ENCODE measurements at places on chromosomes 12 and 14. TPM values are rescaled to one million over a fixed set of nuclear protein-coding genes. Genes with fewer than 3 reads are reported as not detected.
A peak's percentile ranks its signal among the peaks of the same experiment; 100 is the strongest.

Gene DHH
- polyA plus RNA-seq: 0.59 TPM

Gene MYF6
- polyA plus RNA-seq: 0.04 TPM

Gene SMOC1
- polyA plus RNA-seq: 6.1 TPM

Gene MYH6
- polyA plus RNA-seq: 0.44 TPM

DNA sequence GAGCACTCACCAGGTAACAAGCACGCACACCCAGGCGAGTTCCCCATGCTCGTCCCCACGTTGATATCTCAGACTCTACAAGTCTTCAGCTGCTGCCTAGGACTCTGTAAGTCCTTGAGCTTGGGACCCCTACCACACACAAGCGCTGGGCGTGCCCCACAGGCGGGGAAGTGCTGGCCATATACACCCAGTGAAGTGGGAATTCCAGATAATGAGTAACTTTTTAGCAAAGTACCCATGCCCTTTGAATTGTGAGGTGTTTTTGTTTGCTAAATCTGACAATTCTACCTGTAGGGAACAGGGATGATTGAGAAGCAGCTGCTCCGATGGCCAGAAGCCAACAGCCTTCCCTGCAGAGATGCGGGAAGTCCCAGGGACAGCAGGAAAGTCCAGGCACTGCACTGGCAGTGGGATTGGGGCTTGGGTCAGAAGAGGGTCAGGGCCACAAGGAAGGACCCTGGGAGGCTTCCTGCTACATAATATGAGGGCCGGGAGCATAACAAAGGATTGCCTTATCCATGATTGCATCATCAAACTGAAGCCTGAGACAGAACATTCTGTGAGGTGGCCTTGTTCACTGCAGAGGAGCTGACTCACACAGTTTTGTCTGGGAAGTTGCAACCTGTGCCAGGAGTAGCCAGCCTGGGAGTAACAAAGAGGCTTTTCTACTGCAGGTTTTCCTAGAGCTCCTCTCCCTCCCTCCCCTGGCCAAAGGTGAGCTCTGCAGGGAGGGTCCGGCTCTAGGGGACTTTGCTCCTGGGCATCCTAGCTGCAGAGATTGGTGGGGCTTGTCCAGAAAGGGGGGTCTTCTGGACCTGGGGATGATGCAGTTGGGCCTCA lies 13.2 kb upstream of the SERPINA3 start:
- H3K27me3 ChIP-seq: no peaks in the 10 kb centered on the region
- peak overlapping the region; percentile 48 for H3K27ac ChIP-seq
- H3K36me3 ChIP-seq: no peaks in the 10 kb centered on the region
- no peak for DNase-seq
- H3K4me1 ChIP-seq: no peaks in the 10 kb centered on the region

DNA sequence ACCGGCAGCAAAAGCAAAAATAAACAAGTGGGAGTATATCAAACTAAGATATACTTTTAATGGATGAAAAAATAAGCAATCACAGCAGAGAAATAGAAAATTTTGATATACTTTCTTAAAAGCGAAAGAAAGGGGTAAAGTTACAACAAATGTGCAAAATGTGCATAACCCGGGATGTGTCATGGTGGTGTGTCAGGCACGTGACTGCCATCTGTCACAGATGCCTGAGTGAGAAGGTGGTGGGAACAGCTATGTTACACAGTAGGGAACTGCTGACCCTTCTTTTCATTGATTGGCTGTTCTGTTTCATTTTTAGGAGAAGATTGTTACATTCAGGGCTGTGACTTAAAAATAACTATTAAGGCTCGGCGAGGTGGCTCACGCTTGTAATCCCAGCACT lies 168.1 kb upstream of the PELI2 start:
- no peaks in the 10 kb centered on the region for H3K4me1 ChIP-seq
- no peaks in the 10 kb centered on the region for H3K36me3 ChIP-seq
- H3K27me3 ChIP-seq: no peaks in the 10 kb centered on the region
- H3K4me3 ChIP-seq: no peak overlapping the region

Gene TSPAN19
- 0.11 TPM for polyA plus RNA-seq

DNA sequence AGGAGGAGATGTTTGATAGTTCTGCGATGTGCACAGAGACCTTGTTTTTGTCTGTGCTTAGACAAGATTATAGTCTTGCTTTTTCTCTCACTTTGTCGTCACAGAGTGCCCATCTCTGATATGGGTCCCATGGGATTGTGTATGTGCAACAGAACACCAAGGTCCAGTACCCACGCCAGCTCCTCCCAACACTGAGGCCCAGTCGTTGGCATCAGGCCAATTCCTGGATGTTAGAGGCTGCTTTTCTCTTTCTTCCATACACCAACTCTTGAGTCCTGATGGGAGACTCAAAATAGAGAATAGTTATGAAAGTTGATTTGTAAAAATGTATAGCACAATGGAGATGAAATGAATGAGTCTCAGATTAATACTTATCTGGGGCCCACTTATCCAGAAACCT lies 22.7 kb upstream of the PRMT8 start:
- no peak overlapping the region for H3K4me3 ChIP-seq
- no peak overlapping the region for H3K27ac ChIP-seq
- no peak for DNase-seq
- no peaks in the 10 kb centered on the region for H3K4me1 ChIP-seq

DNA sequence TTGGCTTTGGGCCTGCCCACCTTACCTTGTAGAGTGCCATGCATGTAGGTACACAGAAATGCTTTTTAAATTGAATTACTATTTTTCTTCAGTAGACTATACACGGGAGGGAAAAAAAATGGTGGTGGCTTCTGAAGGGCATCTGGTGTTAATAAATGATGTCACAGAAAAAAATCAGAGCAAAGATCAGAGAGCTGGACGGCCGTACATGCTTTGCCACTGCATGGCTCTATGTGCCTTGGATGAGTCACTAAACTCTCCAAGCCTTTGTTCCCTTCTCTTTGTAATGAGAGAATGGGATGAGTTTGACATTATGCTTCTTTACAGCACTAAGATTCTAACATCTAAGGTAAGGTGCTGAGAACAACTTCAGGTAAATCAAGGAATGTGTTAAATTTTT lies 376.4 kb upstream of the DDHD1 start:
- H3K4me3 ChIP-seq: no peak overlapping the region
- no peak for DNase-seq

DNA sequence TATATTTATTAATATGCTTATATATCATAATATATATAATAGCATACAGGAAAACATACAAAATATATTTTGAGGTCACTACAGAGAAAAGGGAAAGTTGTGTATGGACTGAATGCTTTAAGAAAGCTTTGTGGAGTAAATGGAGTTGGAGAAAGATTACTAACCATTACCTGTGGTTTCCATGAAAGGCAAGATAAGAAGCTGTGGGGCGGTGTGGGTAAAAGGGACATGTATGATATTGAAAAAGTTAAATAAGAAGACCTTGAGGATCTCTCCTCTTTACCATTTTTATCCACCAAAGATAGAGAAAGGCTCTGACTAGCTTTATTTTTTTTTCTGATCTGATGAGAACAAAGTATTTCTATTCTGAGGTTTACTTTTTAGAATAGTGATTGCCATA lies 404.4 kb downstream of the TRHDE start:
- H3K4me1 ChIP-seq: no peaks in the 10 kb centered on the region
- H3K4me3 ChIP-seq: no peak overlapping the region
- H3K36me3 ChIP-seq: no peaks in the 10 kb centered on the region
- no peak for DNase-seq

DNA sequence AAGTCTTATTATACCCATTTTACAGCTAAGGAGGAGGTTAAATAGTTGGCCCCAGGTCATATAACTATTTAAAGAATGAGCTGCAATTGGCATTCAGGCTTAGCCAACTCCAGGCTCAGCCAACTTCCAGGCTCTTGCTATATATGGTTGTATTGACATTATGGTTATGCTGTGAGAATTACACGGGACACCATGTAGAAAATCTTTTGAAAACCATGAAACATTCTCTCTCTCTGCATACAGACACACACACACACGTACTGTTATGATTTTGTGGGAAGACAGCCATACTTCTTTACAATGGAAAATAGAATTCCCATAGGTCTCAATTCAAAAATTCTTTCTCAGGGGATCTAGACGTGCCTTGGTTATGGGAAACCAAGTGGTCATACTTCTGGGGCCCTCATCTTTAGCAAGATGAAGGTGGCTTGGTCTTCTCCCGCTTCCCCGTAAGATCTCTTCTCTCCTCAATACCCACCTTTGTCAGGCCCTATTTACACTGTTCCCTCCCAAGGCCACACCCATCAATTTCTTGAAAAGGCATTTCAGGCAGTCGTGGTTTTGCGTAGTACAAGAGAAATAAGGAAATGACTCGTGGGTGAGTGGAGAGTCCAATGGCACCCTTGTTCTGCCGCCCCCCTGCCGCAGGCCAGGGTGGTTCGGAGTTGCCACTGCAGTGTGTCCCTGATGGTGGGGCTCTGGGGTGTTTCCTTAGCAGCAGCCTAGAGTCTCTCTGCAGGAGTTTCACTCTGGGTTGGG lies 10.0 kb upstream of the GPRC5A start:
- H3K4me1 ChIP-seq: no peaks in the 10 kb centered on the region
- no peak overlapping the region for H3K4me3 ChIP-seq
- DNase-seq: no peak
- H3K27ac ChIP-seq: no peak overlapping the region
- no peaks in the 10 kb centered on the region for H3K27me3 ChIP-seq

Gene CLEC1B
- polyA plus RNA-seq: 0.67 TPM

DNA sequence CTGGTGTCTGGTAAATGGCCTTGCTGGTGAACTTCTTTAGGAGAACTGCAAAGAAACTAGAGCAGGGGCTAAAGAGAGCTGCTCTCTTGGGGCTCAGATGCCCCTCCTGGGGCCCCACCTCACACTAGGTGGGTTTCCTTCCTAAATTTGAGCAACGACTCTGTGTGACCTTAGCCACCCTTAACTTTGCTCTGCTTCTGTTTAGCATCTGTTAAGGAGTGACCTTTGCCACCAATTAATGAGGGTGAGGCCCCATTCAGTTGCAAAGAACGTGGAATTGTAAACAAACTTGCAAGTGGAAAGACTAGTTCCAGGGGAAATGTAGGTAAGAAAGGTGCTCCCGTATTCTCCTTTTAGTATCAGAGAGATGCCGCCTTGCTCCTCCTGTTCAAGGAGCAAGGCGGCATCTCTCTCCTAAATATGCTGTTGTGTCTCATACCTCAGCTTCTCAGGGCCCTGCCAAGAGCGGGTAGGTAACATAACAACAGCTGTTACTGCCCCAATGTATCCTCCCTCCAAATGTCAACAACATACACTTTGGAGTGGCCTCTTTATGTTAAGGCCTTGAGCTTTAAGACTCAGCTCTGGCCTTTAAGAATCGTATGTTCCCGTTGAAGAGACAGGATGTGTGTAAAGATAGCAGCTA lies 77.6 kb upstream of the FUT8 start:
- no peak for DNase-seq
- H3K36me3 ChIP-seq: no peaks in the 10 kb centered on the region
- H3K4me3 ChIP-seq: no peak overlapping the region
- H3K4me1 ChIP-seq: peaks cover 48% of the 10 kb centered on the region

GRCh38 chr12:93273834-93274564 lies 103.7 kb upstream of the NUDT4 start:
- no peak overlapping the region for H3K4me3 ChIP-seq
- no peak for DNase-seq
- no peaks in the 10 kb centered on the region for H3K36me3 ChIP-seq
- no peaks in the 10 kb centered on the region for H3K27me3 ChIP-seq
- H3K27ac ChIP-seq: no peak overlapping the region

GRCh38 chr14:23442721-23443356 lies 7.4 kb upstream of the MYH7 start:
- H3K27me3 ChIP-seq: peaks cover 13% of the 10 kb centered on the region
- no peak for DNase-seq
- no peak overlapping the region for H3K4me3 ChIP-seq
- H3K4me1 ChIP-seq: no peaks in the 10 kb centered on the region

- H3K27me3 ChIP-seq: peaks cover 88% of the 10 kb centered on the region
- H3K4me1 ChIP-seq: peaks cover 50% of the 10 kb centered on the region
- H3K4me3 ChIP-seq: no peak overlapping the region
Measured at GRCh38 chr14:104973385-104974145, 4.6 kb downstream of the AHNAK2 start.

Gene FAM181A
- polyA plus RNA-seq: not detected

DNA sequence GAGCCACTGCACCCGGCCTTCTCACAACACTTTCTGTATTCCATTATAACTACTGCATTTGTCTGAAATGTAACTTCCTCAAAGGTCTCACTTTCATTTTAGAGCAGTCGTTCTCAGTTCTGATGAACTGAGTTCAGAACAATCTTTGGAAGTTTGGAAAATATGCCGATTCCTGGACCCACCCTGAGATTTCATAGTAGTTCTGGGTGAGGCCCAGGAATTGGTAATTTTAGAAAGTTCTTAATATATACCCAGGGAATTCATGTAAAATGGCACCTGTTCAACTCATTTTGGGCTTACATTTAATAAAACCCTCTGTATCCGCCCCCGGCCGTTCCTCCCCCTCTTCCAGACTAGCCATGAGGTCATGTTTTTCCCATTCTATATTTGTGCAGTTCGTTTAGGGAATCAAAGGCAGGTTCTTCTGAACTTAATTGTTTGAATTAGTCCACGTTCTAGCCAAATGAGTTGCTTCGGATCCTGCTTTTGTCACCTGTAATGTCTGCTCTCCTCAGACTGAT lies 5.9 kb downstream of the GSG1 start:
- H3K27ac ChIP-seq: peak overlapping the region; percentile 96
- H3K4me1 ChIP-seq: peaks cover 24% of the 10 kb centered on the region
- H3K27me3 ChIP-seq: no peaks in the 10 kb centered on the region
- H3K36me3 ChIP-seq: no peaks in the 10 kb centered on the region

- no peaks in the 10 kb centered on the region for H3K27me3 ChIP-seq
- no peaks in the 10 kb centered on the region for H3K36me3 ChIP-seq
- no peak for DNase-seq
- H3K4me1 ChIP-seq: no peaks in the 10 kb centered on the region
- H3K4me3 ChIP-seq: no peak overlapping the region
- H3K27ac ChIP-seq: no peak overlapping the region
Measured at GRCh38 chr14:34113005-34113511, 162.2 kb upstream of the EGLN3 start.

GRCh38 chr12:41409628-41410027 lies 221.5 kb downstream of the PDZRN4 start:
- no peaks in the 10 kb centered on the region for H3K27me3 ChIP-seq
- DNase-seq: no peak
- no peak overlapping the region for H3K4me3 ChIP-seq

DNA sequence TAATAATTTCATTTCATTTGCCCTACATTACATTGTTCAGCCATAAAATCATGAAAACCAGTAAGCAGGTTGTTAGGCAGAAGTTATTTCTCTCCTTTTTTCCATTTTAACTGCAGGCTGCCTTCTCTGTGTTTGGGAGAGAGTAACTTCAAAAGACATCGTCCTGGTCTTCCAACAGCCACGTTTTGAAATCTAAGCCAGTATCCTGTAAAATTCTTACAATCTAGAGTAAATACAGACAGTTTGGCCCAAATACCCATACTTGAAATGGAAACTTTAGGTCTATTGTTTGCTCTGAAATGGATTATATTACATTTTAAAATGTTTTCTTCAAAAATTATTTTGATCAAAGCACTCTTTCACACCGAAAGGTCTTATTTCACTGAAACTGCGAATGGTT lies 66.1 kb upstream of the SLCO1C1 start:
- no peaks in the 10 kb centered on the region for H3K27me3 ChIP-seq
- H3K4me3 ChIP-seq: no peak overlapping the region
- H3K36me3 ChIP-seq: no peaks in the 10 kb centered on the region
- DNase-seq: no peak
- no peaks in the 10 kb centered on the region for H3K4me1 ChIP-seq

Gene PLEKHG7
- polyA plus RNA-seq: 1.3 TPM

- no peak overlapping the region for H3K27ac ChIP-seq
- DNase-seq: no peak
- H3K4me3 ChIP-seq: no peak overlapping the region
- no peaks in the 10 kb centered on the region for H3K4me1 ChIP-seq
- no peaks in the 10 kb centered on the region for H3K36me3 ChIP-seq
Measured at GRCh38 chr14:31449971-31450610, 7.2 kb downstream of the DTD2 start.
